ENCODE measurements at places on chromosomes 5 and 9. TPM values are rescaled to one million over a fixed set of nuclear protein-coding genes. Genes with fewer than 3 reads are reported as not detected.

AGXT2 gene
- not detected for total RNA-seq

CPLANE1 gene
- total RNA-seq, result 6.3 TPM

ADCY2 gene
- 2.6 TPM for total RNA-seq

WWC1 gene
- 28.3 TPM for total RNA-seq

All from suprapubic skin (tissue), 4 donors.